ENCODE measurements at places on chromosomes 4 and X.

GRCh38 chr4:53844551-53844950, 219.9 kb downstream of the CHIC2 start:
- DNase-seq, result no peak

GRCh38 chr4:121988950-121989349, 37.1 kb upstream of the TRPC3 start:
- no peak for DNase-seq

GRCh38 chr4:25532591-25532990, 123.1 kb upstream of the SLC34A2 start:
- DNase-seq, result peak; percentile 20

GRCh38 chr4:56315543-56315942, 71.7 kb downstream of the AASDH start:
- no peak for DNase-seq

GRCh38 chr4:168652755-168653154, 155.9 kb downstream of the PALLD start:
- no peak for DNase-seq

DNA sequence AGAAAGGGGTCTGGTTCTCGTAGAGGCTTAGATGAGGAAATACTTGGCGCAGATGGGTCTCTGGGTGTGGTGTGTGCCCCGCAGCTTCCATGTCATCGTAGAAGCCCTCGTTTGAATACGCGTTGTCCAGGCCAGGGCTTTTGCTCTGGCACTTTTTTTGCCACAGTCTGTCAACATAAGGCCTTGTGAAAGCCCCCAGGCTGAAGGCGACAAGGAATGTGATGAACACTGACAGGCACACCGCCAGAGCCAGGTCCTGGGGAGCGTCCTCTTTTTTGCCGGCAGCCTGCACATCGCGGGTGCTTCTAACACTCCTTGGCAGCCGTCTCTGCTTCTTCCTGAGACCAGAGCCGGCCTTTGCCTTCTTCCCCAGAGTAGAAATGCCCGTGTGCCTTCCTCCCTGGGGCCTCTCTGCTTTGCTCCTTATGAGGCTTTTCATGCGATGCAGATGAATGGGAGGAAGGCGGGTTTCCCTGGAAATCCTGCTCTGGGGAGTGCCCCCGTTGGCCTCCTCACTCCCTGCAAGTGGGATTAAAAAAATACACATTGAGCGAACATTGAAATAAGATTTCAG, 24.4 kb downstream of the LRRC66 start:
- no peak for DNase-seq

DNA sequence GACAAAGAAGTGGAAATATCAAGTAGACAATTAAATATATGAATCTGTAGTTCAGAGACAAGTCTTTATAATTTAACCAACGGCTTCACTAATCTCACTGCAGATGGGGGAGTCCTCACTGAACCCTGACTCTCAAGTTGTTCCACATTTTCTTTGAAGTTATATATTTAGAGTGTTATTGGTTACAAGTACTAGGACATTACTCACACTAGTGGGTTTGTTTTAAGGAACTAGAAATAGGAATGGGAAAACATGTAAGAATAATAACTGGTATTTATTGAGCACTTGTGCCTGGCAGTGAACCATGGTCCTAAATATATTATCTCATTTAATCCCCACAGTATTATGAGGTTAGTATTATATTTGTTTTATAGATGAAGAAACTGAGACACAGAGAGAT, 22.0 kb downstream of the MND1 start:
- DNase-seq, result no peak

DNA sequence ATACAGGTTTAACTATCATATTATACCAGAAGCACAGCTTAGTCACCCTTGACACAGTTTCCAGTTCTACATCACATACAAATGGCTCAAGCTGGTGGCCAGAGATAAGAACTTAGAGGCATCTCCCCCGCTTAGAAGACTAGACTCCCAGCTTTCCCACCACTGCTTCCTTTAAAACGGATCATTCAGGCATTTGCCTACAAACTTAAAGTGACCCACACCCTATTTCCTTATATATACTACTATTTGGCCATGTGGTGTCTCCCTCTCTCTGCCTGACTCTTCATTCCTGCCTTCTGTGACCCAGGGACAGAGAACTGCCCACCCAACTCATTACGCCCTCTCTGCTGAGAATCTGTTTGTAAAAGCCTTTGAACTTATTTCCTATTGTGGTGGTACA, 781.2 kb upstream of the DIAPH2 start:
- DNase-seq, result no peak

- no peak for DNase-seq
Measured at GRCh38 chrX:115499112-115499805, 61.7 kb upstream of the PLS3 start.

- no peak for DNase-seq
Measured at GRCh38 chr4:94519019-94519418, 67.3 kb downstream of the PDLIM5 start.

DNA sequence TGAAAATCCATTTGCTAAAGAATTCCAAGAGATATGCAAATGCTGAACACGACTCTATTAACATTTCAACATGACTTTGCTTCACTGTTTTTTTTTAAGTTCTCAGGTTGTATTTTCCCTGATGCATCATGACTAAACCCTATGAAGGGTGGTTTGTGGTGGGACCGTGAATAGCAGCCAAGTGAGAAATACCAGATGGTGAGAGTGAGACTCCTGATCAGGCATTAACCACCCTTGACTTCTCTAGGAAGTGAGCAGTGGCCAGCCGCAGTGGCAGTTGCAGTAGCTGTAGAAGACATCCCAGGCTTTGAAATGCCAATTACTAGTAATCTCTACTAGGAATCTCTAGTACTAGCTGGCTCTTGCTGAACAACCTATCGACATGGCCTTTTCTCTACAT, 383.4 kb downstream of the FAM133A start:
- no peak for DNase-seq

DNA sequence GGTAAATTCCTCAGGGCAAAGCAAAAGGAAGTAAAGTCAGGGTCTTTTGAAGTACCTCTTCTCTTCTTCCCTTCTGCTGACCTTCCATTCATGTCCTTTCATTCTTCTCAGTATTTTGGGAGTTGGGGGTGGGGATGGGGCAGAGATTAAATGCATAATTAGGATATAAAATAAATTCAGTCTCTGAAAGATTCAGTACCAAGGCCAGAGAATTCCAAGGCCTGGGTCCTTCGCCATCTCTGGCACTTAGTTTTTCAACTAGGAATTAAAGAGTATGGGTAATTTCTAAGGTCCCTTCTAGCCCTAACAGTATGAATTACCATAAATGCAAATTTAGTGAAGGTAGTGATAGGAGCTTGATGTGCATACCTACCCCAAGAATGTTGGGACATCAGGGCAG, 47.9 kb downstream of the TEX13B start:
- DNase-seq, result no peak
